ENCODE measurements at places on chromosomes 6 and 20. TPM values are rescaled to one million over a fixed set of nuclear protein-coding genes. Genes with fewer than 3 reads are reported as not detected.
A peak's percentile ranks its signal among the peaks of the same experiment; 100 is the strongest.

GRCh38 chr20:8320306-8320705, 188.2 kb downstream of the PLCB1 start:
- no peaks in the 10 kb centered on the region for H3K4me1 ChIP-seq
- H3K36me3 ChIP-seq, result no peaks in the 10 kb centered on the region
- no peak for DNase-seq
- no peaks in the 10 kb centered on the region for H3K27me3 ChIP-seq

DNA sequence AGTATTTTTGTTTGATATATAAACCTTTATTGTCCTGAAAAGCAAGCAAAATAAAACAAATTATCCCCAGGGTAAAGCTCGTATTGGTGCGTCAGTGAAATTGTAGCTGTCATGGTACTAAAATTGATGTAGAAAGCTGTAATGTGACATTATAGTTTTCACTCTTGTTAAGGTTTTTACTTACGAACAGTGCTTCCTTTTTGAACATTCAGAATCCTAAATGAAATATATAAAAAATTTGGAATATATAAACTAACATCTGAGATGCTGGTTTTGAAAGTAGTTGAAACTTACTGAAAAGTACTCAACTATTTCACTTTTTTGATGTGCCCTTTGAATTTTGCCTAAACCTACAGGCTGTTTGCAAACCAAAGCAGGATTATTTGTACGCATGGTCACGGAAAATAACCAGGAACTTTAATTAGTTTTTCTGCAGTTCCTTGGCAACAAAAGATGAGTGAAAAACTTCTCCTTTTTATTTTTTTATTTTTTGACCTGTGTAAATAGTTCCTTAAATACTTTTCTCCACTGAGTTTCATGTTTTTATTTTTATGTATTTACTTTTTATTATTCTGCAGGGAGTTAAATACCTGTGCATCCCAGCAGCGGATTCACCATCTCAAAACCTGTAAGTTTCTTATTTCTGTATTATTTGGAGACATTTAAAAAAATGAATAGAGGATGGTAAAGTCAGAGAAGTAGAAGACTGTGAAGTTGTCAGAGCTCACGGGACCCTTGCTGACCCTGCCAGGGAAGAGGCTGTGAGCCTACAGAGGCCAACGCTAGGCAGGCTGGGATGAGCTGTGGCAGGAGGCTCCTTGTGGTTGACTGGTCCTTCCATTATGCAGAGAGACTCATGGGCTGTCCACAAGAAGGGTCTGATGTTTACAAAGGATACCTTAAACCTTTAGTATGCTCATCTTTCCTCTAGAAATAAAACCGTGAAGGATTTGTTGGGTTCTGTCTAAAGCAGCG, 42.5 kb downstream of the DUSP22 start:
- H3K4me1 ChIP-seq, result peaks cover 45% of the 10 kb centered on the region
- no peak for DNase-seq
- H3K27ac ChIP-seq, result no peak overlapping the region
- no peaks in the 10 kb centered on the region for H3K27me3 ChIP-seq

- peaks cover 54% of the 10 kb centered on the region for H3K36me3 ChIP-seq
- no peak for DNase-seq
- no peak overlapping the region for H3K4me3 ChIP-seq
These were observed 10.4 kb downstream of the FAM210B start for GRCh38 chr20:56369179-56369578.

The ZFAND3 gene
- total RNA-seq, result 38.2 TPM

GRCh38 chr20:5886788-5887187, 63.5 kb downstream of the TRMT6 start:
- no peak overlapping the region for H3K4me3 ChIP-seq
- no peaks in the 10 kb centered on the region for H3K36me3 ChIP-seq
- H3K27me3 ChIP-seq, result peaks cover 4% of the 10 kb centered on the region
- no peak overlapping the region for H3K27ac ChIP-seq
- DNase-seq, result no peak

- H3K27me3 ChIP-seq, result no peaks in the 10 kb centered on the region
- H3K36me3 ChIP-seq, result peaks cover 57% of the 10 kb centered on the region
- peak overlapping the region; percentile 90 for H3K27ac ChIP-seq
- H3K4me3 ChIP-seq, result peak overlapping the region; percentile 68
These were observed 26.3 kb downstream of the C6orf89 start for GRCh38 chr6:36912030-36912454.

The RBBP8NL gene
- not detected for total RNA-seq

The PACRG gene
- total RNA-seq, result not detected

DNA sequence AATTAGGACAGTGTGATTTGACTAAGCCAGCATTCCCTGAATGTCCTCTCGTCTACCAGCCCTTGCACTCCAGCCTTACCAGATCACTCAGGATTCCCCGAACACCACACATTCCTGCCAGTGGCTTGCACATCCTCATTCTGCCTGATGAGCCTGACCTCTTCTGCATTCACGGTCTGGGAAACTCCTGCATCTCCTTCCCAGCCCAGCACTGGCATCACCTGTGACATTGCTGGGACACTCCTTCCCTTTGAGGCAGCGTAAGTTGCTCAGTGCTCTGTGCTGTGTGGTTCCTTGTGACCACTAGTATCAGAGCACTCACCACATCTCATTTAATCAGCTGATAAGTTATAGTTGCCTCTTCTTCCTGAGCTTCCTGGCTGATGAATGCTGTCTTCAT, 17.3 kb downstream of the NCOA7 start:
- H3K4me1 ChIP-seq, result peaks cover 57% of the 10 kb centered on the region
- DNase-seq, result no peak
- H3K27ac ChIP-seq, result no peak overlapping the region
- no peak overlapping the region for H3K4me3 ChIP-seq
- peaks cover 37% of the 10 kb centered on the region for H3K36me3 ChIP-seq

DNA sequence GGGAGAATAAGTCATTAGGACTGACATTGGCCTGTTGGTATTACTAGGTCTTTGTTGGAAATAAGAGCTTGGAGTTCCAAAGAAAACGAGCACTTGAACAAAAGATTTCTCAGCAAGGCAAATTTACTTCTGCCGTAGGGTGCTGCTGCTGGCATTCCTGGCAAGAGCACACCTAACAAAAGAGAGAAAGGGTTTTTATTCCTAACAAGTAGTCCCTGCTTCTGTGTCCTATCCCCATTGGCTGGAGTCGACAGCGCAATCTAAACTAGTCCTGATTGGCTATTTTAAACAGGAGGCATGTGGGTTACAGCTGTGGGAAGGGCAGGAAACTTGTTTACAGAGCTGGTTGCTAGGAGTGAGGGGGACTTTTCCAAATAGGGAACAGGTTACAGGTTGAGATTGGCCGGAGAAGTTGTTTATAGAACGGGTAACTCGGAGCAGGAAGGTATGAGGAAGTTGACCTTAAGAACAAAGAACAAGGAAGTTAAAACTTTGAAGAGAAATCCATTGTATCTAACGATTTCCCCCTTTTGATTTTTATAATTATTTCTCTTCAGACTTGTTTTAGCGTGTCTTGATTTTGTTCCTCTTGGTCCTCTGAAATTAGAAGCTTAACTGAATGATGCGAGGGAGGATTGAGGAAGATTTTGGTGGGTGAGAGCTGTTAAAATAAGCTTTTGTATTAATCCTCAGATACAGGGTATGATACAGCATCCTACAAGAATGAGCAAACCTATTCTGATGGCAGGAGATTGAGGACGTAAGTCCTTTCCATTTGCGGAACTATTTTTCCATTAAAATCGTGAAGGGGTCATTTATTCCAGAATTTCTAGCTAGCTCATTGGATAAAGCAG, 3.4 kb upstream of the ZNFX1 start:
- H3K4me3 ChIP-seq, result peak overlapping the region; percentile 100
- peaks cover 65% of the 10 kb centered on the region for H3K4me1 ChIP-seq
- peaks cover 93% of the 10 kb centered on the region for H3K36me3 ChIP-seq
- H3K27me3 ChIP-seq, result no peaks in the 10 kb centered on the region

Measured in activated CD4-positive, alpha-beta memory T cell treated with anti-CD3 and anti-CD28 coated beads, Interleukin-2, amount 10 ng/mL, durations not matched to agents 7 days and 5 days (primary cell).